ENCODE measurements at places on chromosomes 11 and 22. TPM values are rescaled to one million over a fixed set of nuclear protein-coding genes. Genes with fewer than 3 reads are reported as not detected.

Gene YAP1
- total RNA-seq = 106 TPM

Gene GLYAT
- 57.8 TPM for total RNA-seq

Gene KCTD17
- 13.9 TPM for total RNA-seq

Gene APOL2
- total RNA-seq = 48.8 TPM

Gene SBF2
- total RNA-seq = 55.4 TPM

Gene OR52H1
- total RNA-seq = 0.57 TPM

Gene BLID
- total RNA-seq = not detected

DNA sequence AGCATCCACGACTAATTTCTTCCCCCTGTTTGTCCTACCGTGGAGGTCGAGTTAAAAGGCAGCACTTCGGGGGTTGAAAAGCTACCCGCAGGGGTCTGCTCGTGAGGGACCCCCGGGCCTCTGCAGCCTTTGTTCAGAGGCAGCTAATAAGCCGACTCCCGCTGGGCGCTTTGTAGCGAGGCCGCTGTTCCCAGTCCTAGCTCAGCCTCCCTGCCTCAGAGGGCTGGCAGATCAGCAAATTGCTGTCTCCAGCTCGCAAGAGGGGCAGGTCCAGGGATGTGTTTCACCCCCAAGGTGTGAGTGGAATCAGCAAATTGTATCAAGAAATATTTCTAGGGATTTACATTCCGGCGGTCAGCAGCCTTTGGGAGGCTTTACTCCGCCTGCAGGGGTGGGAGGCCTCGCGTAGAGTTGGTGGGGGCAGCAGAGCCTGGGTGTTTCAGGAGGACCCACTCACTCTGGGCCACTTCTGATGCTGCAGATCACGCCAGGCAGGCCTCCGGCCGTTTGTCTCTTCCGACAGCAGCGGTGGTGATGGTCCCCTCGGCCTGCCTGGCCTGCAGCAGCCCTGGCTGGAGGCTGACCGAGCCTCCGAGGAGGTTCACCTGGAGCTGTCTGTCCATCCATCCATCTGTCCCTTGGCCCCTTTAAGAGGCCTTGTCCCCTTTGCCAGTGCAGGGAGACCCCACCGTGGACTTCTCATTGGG lies 21.6 kb upstream of the KCNQ1OT1 start:
- no peak for DNase-seq

DNA sequence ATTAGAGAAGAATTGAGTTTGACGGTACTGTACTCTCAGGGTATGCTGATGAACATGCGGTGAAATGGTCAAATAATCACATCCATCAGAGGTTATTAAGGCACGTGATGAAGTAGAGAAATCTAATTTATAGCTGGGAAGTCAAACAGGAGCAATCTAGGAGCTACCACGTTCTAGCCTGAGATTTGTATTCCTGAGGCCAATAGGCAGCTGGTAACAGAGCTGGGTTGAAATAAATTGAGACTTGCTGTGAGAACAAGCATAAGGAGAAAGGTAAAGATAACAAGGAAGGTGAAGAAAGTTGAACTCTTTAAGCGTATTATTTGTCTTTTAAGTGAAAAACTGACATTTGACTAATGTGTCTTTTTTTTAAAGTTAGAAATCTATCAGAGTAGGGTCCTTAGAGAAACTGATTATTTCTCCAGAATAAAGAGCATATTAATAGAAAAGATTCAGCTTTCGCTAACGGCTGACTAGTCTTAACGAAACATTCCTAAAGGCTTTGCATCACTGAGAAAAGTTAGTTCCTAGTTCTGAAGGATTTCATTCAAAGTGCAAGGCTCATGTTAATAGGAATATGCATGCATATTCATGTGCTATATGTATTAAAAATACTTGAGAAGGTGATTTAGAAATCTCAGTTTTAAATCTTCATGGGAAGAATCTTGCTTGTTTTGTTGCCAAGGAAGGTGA lies 5.2 kb upstream of the WEE1 start:
- DNase-seq = no peak

DNA sequence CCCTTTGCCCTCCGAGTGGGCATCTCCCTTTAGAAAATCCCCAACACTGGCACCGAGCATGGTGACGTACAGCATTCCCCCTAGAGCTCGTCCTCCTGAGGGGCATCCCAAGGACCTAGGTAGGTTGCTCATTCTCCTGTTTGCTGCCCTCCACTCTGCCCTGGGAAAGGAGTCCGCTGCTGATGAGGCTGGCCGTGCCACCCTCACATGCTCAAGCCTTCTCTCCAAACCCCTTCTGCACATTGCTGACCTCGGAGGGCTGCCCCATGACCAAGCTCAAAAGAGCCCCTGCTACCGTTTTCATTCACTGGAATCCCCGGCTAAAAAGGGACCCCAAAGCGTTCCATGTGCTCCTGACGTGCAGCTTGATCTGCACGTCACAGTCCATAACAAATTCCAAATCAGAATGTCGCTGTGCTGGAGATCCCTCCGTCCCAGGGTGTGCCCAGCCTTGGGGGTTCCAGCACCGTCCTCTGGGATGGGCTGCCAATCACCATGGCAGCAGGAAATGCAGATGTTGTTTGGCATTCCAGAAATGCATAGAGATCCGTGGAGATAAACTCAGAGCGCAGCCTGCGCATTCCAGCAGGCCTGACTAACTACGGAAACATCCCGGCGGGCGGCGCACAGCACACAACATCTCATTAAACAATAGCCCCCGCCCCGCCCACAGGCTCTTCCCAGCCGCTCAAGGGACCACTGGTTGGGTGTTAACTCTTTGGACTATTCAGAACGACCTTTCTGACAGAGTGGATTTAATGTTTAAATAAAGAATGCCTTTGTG lies 26.3 kb upstream of the GNB1L start:
- DNase-seq = peak; percentile 93

GRCh38 chr11:118715245-118715831 lies 35.9 kb upstream of the TREH start:
- no peak for DNase-seq

- DNase-seq = no peak
Measured at GRCh38 chr11:119607726-119608125, 121.3 kb downstream of the NECTIN1 start.

GRCh38 chr11:12674571-12674935 lies 332 bp downstream of the TEAD1 start:
- DNase-seq = no peak

GRCh38 chr11:69253028-69253427 lies 40.9 kb upstream of the MYEOV start:
- DNase-seq = no peak

DNA sequence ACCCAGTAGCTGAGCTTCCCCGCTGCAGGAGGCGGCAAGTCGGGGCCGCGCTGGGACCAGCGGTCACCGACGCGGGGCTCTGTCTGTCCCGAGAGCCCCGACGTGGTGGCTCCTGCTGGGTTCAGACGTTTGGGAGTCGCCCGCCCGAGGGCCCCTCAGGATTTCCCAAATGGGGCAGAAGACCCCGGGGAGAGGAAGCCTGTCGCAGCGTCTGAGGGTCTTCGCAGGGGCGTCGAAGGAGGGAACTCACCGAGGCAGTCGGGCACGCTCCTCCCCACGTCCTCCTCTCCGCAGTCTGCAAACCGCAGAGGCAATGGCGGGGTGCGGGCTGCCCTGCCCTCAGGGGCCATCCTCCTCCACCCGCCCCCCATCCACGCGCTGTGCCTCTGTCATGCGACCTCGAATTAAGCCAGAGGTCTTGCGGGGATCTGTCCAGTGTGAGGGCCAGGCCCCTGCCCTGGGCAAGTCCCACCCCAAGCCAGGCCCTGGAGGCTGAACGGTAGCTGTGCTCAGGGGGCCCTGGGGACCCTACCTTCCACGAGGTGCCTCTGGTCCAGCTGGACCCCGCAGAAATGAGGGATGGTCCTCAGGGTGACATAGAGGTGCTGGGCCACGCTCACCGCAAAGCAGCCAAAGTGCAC lies 12.5 kb downstream of the IL17REL start:
- no peak for DNase-seq

- DNase-seq = no peak
Measured at GRCh38 chr11:101188801-101189200, 59.2 kb upstream of the PGR start.

DNA sequence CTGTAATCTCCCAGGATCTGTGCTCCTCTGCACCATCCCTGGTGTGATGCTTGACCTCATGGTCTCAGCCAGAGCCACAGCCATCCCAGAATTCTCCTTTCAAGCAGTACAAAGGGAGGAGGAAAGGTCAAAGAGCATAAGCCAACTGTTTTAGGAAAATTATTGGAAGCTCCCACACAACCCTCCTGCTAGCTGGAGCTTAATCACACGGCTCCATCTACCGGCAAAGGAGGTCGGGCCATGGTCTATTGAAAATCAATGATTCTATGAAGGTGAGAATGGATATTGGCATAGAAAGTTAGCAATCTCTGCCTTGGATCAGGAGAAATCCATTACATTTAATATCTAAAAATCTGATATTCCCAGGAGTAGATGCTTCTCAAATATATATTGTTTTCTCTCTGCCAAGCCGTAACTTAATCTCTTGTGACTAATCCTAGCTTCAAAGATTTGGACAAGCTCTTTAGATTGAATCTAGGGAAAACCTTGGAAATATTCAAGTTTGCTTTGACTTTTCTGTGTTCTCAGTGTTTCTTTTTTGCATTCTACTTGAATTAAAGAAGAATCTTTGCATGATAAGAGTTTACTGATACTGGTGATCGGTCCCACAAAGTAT lies 259.6 kb downstream of the NTM start:
- no peak for DNase-seq

DNA sequence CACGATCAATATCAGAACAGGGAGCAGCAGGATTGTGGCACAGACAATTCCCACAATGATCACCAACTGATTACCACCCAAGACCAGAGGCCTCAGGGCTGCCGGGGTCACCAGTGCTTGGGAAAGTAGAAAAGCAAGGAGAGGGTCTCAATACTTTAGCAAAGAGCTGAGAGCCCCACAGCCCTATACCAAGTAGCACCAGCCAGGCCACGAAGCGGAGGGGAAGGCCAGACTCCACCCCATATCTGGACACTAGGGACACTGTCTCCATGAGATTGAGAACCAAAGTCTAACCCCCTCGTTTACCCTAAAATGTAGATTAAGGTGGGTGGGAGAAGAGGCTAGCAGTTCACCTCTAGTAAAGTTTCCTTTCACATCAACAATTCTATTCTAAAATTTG lies 24.1 kb upstream of the SCN2B start:
- no peak for DNase-seq

DNA sequence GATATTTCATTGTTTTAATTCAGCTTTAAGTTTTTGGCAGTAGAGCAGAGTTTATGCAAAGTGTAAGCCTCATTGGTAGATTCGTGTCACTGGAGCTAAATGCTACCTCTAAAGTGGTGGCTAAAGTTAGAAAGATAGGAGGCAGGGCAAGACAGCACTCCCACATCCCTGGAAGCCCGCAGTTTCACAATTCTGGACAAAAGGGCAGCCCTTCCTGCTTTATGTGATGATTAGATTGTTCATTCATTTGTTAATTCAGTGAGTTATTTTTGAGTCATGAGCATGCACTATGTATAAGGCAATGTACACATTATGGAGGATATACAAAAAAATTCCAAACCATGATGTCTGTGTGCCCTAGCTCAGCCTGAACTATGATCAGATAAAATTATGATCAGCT lies 52.1 kb upstream of the EIF3M start:
- no peak for DNase-seq

DNA sequence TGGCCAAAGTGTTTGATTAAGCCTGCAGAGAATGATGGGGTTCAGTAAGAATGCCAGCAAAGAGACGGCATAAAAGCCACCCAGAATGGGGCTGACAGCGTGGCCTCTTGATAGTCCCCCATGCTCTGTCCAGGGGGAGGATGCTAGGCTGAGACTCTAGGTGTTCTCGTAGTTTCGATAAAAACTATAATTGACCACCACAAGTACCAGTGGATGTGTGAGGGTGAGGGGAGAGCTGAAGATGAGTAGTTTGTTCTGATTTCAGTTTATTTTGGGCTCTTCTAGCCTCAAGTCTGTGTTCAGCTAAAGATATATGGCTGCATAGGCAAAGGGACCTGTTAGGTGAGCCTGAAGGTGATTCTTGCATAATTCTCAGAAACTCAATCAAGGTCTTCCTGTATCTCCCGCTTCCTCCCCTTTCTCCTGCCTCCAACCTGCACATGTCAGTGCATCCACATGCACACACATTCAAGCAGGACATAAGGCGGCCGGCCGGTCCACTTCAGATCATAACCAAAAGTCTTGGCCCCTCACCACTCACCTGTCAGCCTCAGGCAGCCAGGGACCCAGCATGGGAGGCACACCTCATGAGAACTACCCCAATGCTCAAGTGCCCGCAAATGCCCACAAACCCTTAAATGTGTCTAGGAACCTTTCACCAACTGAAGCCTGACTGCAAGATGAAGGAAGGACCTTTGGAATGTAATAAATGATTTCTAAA lies 31.2 kb downstream of the FLI1 start:
- no peak for DNase-seq

DNA sequence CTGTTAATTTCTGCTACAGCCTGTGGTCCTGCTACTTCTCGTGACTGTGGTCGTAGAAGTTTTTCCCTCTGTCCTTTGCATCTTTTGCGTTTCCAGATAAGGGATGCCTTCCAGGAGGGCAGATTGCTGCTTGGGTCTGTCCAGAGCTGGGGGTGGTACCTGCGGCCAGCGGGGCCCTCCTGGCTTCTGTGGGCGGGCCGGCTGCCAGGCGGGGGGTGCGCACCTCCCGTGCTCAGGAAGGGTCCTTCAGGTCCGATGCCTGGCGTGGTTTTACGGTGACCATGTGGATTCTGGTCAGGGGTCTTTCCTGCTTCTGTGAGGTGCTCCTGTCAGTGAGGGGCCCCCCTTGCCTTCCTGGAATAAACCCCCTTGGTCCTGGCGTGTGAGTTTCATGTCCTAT lies 84.8 kb downstream of the KCNQ1 start:
- no peak for DNase-seq

- DNase-seq = no peak
Measured at GRCh38 chr11:73507086-73507485, 90.8 kb downstream of the FAM168A start.

DNA sequence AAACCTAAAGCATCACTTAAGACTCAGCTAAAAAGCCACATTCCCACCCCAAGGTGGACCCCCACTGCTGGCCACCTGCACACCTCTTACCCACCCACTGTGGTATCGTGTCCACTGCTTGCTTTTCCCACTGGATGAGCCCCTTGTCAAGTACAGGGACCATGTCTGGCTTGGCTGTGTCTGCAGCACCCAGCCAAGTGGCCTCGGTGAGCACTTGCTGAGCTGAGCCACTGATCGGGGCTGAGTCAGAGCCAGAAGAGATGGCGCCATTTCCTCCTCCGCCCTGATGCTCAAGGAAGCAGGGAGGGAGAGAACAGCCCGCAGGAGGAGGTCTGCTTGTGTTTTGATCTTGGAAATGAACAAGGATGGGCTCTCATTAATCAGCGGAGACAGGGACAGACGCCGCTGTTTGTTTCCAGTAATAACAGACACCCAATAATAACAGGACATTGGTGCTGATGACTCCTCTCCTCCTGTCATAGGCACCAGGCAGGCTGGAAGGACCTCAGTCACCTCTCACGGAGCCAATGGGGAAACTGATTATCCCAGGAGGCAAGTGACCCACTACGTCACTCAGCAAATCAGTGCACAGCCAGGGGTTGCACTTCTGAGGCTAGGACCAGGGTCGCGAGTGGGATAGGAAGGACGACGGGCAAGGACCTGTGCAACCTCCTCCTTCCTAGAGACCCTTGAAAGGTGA lies 85.2 kb upstream of the RTL6 start:
- peak; percentile 45 for DNase-seq

All from kidney (tissue), 22 donors.